ENCODE measurements at places on chromosomes 6 and 20.

- no peak for DNase-seq
These were observed 11.4 kb upstream of the VEGFA start for GRCh38 chr6:43758617-43759050.

DNA sequence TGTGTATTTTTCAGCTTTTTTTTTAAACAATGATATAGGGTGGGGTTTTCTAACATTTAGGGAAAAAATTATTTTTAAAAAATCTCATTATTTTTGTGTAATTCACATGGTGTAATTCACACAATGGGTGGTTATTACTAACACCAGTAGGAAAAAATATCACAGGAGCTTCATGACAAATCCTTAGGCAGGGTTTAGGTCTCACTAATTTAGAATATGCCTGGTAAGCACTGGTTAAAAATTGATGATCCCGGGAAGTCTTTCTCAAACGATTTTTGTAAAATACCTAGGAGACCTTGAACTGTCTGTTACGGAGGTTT is 29.5 kb upstream of the ZNF217 start:
- no peak for DNase-seq

DNA sequence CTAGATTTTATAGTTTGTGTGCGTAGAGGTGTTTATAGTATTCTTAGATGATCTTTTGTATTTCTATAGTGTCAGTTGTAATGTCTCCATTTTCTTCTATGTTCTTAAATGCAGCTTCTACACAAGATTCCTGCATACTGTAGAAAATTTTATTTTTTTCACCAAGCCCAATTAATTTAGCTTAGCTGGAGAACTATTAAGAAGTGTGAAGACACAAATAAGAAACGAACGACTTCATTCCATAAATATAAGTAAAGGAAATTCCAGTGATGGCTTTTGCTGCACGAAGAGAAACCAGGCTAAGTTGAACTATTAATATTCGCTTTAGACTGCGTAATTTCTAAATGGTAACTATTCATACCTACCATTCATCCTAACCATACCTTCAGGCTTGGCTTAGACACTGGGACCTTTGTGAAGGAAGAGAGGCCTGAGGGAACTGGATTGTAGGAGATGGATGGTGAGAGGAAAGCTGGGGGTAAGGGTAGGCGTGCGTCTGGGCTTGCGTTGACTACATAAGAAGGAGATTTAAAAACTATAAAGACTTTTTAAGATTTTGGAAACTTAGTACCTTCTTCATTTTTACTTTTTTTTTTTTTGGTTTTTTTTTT is 15.9 kb downstream of the HLA-DOA start:
- DNase-seq, result no peak

GRCh38 chr20:23337312-23337711 is 13.3 kb upstream of the NXT1 start:
- no peak for DNase-seq

- no peak for DNase-seq
These were observed 37.0 kb upstream of the ECI2 start for GRCh38 chr6:4172368-4172767.

DNA sequence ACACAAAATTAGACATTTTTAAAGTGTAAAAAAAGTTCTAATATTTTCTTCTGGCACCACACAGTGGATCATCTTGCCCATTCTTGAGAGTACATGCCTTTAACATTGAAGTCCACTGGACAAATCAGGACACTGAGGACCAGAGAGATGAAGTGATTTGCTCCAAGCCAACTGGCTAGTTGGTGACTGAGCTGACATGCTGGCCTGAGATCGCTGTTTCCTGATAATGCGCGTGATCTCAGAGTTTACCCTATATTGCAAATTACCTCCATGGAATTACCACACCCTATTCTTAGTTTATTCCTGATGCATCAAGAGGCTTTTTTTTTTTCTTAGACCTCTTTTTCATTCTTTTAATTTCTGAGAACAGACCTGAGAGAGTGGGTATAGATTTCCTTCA is 432.8 kb downstream of the CD83 start:
- DNase-seq, result no peak

DNA sequence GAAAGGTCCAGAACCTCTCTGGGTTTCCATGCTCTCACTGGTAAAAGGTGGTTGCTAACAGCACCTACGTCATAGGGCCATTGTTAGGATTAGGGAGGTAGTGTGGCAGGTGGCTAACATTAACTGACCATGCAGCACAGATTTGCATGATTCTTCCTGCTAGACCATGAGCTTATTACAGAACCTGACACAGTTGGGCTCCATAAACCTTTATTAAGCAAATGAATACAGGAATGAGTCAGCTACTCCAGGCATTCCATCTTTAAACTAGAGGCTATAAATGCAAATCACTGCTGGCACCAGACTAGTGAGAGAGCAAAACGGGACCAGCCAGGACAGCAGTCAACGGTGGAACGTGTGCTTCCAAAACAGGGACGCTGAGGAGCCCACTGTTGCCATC is 440.1 kb downstream of the PTPRT start:
- DNase-seq, result peak; percentile 100

DNA sequence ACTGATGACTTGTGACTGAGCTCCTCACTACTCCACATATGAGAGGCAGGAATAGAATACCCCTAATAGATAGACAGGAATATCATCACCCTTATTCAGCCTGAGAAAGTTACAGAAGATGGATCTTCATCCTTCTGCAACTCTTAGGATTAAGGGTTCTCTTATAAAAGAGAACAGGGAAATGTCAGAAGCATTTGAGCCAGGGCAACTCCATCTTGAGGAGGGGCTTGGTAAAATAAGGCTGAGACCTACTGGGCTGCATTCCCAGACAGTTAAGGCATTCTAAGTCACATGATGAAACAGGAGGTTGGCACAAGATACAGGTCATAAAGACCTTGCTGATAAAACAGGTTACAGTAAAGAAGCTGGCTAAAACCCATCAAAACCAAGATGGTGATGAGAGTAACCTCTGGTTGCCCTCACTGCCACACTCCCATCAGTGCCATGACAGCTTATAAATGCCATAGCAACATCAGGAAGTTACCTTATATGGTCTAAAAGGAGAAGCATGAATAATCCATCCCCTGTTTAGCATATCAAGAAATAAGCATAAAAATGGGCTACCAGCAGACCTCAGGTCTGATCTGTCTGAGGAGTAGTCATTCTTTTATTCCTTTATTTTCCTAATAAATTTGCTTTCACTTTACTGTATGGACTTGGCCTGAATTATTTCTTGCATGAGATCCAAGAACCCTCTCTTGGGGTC is 97.9 kb downstream of the PLG start:
- no peak for DNase-seq

DNA sequence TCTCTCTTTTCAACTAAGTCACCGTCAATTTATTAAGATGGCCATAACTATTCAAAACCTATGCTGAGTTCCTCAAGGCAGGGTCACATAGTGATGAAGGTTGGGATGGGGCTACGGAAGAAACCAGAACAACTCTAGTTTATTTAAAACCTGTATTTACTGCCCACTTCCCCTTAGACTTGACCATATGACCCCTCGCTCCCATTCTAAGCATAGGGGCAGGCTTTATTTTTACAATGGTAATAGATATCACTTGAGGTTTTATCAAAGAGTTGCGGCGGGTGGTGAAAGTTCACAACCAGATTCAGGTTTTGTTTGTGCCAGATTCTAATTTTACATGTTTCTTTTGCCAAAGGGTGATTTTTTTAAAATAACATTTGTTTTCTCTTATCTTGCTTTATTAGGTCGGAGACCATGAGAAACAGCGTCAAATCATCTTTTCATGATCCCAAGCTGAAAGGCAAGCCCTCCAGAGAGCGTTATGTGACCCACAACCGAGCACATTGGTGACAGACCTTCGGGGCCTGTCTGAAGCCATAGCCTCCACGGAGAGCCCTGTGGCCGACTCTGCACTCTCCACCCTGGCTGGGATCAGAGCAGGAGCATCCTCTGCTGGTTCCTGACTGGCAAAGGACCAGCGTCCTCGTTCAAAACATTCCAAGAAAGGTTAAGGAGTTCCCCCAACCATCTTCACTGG is 5.5 kb downstream of the EDN1 start:
- DNase-seq, result no peak

- no peak for DNase-seq
These were observed 47.2 kb downstream of the FILIP1 start for GRCh38 chr6:75446241-75446880.

GRCh38 chr6:134249239-134249758 is 68.6 kb downstream of the SGK1 start:
- no peak for DNase-seq

- DNase-seq, result no peak
These were observed 101.4 kb downstream of the LIN28B start for GRCh38 chr6:105058316-105058715.

GRCh38 chr6:99522531-99522930 is 7.3 kb upstream of the USP45 start:
- no peak for DNase-seq

DNA sequence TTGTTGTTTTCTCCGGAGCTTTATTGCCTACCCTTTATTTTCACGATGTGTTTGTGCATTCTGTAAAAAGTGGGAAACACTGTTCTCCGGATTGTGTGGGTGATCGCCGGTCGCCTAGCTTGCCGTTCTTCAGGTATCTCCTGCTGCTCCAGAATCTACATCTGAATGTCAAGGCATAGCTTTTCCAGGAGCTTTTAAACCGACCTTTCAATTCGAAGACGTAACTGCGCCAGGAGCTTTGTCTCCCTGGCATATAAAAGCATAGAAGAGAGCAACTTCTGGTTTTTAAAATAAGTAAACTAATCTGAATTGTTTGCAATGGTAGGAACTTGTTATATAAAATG is 96.0 kb downstream of the HFE start:
- no peak for DNase-seq

GRCh38 chr20:9422321-9423057 is 91.9 kb upstream of the LAMP5 start:
- DNase-seq, result no peak

DNA sequence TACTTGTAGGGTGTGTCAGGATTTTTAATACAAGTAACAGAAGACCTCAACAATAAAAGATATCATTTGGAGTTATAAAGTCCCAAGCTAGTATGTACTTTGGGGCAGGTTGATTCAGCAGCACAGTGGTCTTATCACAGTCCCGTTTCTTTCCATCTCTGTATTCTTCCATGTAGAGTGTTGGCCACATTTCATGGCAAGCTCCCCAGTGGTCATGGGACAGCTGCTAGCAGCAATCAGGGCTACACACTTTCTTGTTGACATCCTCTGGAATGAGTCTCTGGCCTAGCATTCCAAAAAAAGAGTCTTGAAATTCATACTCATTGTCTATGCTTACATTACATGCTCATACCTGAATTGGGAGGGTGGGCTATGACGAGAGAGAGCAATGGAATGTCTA is 53.2 kb downstream of the SOBP start:
- no peak for DNase-seq

DNA sequence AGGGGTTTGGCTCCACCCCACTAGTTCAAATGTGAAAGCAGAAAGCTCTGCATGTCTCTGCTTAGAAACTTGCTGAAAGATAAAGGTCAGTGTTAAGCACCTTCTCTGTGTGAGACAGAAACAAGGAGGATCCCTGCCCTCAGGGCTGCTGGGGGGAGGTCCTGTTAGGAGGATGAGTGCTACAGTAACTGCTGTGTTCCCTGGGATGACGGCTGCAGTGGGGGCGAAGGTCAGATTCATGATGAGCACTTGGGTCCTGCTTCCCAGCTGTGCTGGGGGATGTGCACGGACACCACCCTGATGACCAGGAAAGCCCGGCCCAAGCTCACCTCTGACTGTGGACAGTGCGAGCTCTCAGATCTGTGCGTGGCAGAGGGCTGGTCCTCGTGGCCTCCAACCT is 252.6 kb downstream of the DLL1 start:
- no peak for DNase-seq

DNA sequence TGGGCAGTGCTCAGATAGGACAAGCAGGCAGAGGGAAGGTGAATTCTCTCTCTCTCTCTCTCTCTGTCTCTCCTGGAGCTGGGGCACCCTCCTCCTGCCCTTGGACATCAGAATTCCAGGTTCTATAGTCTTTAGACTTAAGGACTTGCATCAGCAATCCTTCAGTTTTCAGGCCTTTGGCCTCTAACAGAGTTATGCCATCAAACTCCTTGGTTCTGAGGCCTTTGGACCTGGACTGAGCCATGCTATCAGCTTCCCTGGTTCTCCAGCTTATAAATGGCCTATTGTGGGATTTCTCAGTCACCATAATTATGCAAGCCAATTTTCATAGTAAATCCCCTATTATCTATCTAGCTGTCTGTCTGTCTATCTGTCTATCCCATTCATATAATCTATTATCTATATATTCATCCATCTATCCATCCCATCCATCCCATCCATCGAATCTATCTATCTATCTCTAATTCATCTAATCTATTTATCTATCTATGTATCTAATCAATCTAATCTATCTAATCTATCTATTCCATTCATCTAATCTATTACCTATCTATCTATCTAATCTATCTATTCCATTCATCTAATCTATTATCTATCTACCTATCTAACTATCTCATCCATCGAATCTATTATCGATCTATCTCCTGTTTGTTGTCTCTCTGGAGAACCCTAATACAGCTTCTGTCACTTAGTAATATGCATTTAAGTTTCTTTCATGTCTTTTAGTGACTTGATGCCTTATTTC is 48.2 kb upstream of the HIVEP1 start:
- DNase-seq, result no peak

GRCh38 chr6:26140254-26140966 is 53.2 kb downstream of the HFE start:
- no peak for DNase-seq

GRCh38 chr6:124978451-124979293 is 16.4 kb downstream of the RNF217 start:
- no peak for DNase-seq

DNA sequence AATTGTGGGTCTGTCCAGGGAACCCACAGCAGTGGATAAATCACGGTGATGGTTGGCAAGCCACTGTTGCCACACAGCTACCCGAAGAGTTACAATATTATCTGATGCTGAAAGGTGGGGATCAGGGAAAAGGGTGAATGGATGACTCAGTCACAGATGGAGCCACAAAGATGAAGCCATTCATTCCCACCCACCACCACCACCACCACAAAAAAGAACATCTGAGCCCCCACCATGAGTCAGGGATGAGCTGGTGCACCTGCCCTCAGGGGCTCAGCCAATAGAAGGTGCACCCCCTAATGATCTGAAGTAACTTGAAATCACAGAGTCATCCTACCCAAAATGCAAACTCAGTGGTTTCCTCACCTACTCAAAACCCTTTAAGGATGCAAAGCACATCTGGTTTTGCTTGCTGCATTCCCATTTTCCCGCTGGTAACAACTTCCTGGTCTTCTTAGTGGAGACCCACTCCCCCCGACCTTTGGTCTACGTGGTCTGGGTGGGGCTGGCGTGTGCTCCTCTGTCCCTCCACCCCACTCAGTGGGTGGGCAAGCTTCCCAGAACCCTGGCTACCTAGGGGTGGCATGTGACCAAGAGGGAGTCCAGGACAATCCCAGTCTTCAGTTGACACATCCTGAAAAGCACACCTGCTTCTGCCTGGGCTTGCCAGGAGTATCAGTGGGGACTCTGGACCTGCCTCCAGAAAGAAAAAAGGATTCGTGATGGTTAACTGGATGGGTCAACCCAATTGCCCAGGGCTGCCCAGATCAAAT is 125.5 kb downstream of the ANKRD60 start:
- no peak for DNase-seq

GRCh38 chr6:16405375-16405774 is 167.0 kb downstream of the GMPR start:
- no peak for DNase-seq
